ENCODE measurements at places on chromosomes 4 and X.

DNA sequence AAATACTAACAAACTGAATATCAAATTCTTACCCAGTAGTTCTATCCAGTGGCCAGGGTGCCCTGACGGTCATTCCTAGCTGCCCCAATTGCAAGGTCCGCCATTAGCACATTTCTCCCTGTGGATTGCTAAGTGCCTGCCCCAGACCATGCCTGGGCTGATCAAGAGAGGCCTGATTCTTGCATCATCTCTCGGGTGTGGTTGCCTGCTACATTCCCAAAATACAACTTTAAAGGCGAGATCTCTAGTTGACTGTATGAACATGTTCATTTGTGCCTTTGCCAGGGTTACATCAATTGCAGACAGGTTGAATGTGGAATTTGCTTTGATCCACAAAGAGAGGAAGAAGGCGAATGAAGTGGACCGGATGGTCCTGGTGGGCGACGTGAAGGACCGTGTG, 28.0 kb downstream of the PRPS2 start:
- no peak for DNase-seq

- DNase-seq = no peak
Observed at GRCh38 chr4:127364397-127364796, 268.4 kb upstream of the INTU start.

- DNase-seq = peak; percentile 39
Observed at GRCh38 chrX:12162420-12162819, 24.1 kb downstream of the FRMPD4 start.

- no peak for DNase-seq
Observed at GRCh38 chr4:73006286-73006990, 63.1 kb downstream of the COX18 start.

- DNase-seq = no peak
Observed at GRCh38 chr4:98505992-98506391, 152.4 kb downstream of the TSPAN5 start.

DNA sequence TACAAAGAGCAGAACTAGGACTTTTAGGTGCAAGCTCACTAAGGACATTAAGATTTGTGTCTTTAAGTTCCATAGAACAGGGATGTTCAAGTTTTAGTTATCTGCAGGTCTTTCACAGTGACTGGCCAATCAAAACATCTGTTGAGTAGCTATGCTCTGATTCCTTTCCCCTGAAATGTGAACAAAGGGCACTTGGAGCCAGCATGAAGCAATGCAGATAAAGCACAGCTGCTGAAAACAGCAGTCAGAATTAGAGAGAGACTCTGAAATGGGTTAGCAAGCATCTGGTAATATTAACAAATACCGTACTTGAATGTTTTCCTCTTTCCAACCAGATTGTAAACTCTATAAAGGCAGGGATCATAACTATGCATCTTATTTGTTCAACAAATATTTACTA, 276.9 kb downstream of the RAB28 start:
- no peak for DNase-seq

DNA sequence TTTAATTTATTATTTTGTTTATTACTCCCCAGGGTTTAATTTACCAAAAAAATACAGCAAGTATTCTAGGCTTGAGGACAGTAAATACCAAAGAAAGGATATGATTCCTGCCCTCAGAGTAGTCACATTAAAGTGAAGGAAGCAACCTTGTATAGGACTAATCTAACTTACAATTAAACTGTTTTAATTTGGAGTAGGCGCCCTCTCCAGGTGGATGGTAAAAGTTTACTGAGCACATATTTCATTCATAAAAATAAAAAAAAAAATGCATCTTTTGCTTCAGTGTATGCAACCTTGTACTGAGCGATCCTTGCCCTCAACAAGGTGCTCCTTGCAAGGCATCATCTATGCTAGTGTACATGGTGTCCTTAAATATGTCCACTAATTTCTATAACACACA, 72.0 kb upstream of the MAGEB16 start:
- DNase-seq = no peak

DNA sequence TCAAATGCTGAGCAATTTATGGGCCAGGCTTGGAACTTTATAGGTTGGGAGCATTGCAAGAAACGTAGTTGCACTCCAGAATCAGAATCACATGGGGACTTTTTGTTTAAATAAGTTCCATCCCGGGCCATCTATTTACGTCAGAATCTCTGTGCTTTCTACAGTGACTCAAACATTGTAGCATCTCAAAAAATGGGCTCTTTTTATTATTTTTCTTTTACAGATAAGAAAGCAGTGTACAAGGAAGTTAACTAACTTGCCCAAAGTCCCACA, 10.2 kb downstream of the CC2D2A start:
- DNase-seq = peak; percentile 19

DNA sequence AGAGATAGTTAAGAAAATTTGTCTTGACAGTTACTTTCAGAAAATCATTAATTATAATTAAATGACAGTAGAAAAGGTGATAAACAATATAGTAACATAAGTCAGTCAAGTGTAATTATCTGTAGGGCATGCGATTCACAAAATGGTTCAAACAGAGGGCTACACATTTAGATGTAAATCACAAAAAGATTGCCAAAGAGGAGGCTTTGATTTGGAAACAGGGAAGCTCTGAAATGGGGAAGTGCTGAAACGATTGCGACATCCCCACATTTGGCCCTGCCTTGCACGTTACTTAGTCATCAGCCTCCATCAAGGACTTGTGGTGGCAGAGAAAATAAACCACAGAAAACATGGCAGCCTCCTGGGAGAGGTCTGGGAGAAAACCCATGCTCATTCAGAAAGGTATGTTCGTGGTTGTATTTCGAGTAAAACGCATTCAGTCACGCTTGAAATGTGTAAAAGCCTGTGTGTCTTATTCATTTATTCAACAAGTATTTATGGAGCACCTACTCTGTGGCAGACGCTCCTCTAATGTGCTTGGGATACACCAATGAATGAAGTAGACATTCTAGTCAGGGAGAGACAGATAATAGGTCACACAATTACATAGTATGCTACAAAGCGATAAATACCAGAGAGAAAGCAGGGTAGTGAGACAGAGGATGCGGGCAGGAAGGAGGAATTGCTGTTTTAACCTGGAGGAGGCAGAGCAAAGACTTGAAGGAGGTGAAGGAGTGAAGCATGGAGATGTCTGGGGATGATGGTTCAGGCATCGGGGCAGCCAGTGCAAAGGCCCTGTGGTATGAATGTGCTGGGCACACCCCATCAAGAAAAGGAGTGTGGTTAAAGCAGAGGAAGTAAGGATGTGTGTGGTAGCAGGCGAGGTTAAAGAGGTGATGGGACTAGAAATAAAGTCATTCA, 7.8 kb downstream of the RBM47 start:
- peak; percentile 96 for DNase-seq

- DNase-seq = no peak
Observed at GRCh38 chr4:36997727-36998126, 246.8 kb upstream of the NWD2 start.

DNA sequence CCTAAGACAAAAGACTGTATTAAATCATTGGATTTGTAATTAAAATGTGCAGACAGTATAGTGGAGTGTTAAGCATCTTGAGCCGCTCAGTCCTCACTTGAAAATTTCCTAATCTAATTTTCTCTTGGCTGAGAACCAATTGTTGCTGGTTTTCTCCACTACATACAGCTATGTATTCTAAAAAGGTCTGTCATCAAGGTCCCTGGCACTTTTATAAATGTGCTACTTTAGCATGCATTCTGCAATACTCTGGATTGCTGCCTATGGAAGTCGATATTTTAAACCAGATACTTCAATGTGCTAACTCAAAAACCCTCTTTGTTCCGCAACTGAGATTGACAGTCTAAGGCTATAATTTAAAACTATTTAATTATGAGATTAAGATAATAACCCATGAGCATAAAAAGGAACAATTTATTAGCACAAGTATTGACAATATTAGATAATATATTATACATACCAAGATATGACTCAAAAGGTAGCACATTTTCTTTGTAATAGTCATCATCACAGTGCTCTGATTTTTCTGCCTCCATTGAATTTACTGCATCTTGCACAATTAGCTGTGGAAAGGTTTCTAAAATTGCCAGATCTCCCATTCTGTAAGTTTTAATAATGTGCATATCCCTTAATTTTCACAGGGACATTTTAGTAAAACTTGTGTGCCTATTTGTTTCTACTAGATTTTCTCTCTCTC, 815.1 kb downstream of the ADGRL3 start:
- DNase-seq = no peak

DNA sequence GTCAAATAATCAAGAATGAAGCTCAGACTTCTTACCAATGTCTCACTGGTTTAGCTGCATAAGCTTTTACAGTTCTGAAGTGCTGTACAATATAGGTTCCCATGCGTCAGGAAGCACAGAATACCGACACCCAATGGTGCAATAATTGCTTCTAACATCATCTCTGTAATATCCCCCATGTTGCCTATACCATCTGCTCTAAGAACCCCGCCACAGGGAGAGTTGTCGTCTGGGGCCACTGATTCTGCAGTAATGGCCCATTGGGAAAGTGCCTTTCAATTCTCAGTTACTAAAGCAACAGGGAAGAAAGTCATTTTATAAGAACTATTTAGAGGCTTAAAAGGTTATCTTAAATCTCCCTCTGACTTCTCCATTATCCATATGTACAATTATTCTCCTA, 94.9 kb downstream of the GLRA3 start:
- no peak for DNase-seq

DNA sequence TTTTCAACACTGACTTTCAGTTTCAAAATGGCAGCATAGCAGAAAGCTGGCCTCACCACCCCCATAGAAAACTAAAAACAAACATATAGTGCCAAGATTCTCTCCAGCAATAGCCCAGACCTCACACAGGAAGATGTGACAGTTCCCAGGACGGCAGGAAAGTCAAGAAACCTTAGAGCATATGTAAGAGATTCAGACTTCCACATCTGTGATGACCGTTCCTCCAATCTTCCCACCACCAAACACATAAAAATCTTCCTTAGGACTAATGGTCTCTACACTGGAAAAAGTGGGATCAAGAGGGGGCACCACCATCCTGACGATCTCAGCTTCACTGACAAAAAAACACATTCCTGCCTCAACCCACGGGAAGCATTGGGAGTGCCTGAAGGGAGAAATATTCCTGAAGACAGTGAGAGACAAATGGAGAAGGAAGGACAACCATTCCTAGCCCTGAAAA, 134.1 kb upstream of the CPXCR1 start:
- no peak for DNase-seq

DNA sequence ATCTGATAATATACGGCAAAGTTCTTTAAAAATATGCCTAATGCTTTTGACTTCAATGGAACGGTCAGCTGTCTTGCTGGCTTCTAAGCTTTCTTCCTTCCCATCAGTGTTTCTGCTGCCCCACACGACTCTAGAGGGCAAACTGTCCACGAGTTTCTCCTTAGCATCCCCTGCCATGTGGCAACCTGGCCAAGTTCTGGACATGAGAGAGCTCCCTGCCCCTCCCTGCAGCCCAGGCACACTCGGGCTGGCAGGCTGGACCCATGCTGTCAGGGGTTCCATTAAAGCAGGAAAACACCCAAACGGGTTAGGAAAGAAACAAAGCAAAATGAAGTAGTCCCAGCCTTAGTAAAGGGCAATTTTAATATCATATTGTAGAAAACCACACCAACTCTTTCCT, 38.8 kb downstream of the KDR start:
- DNase-seq = no peak

- no peak for DNase-seq
Observed at GRCh38 chr4:15968551-15969300, 5.8 kb upstream of the FGFBP2 start.

GRCh38 chr4:72666910-72667309, 97.9 kb upstream of the ADAMTS3 start:
- DNase-seq = no peak

- no peak for DNase-seq
Observed at GRCh38 chr4:3290476-3290875, 2.3 kb upstream of the RGS12 start.

- DNase-seq = no peak
Observed at GRCh38 chrX:17713288-17713687, 24.0 kb upstream of the SCML1 start.

- no peak for DNase-seq
Observed at GRCh38 chr4:165698272-165698671, 174.8 kb upstream of the TLL1 start.

- DNase-seq = no peak
Observed at GRCh38 chr4:187178084-187178483, 454.4 kb upstream of the FAT1 start.

- no peak for DNase-seq
Observed at GRCh38 chr4:78345237-78345636, 206.3 kb upstream of the ANXA3 start.

DNA sequence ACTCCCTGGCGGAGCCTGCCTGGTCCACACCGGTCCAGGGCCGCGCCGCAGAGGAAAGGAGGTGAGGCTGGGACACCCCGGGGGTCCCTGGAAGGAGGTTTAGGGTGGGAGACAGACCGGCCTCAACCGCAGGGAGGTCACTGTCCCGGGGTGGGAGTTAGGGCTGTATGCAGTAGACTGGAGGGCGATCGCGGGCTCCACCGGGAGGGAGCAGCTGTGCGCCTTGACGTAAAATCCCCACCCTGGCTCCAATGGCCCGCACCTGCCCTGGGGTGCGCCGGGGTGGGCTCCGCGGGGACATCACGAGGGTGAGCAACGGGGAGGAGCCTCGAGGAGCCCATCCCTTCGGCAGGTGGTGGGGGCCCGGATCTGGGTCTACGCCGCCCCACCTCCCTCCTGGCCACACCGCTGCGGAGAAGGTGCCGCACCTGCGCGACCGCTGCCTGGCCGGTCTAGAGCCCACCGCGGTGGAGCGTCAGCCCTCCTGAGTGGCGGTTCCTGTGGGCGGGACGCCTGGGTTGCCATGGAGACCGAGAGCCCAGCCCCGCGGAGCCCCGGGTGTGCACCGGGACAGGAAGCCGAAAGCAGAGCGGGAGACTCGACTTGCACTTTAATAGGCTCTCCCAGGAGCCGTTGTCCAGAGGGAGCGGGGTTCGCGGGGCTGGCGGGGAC, 105.1 kb downstream of the ADRA2C start:
- no peak for DNase-seq

- no peak for DNase-seq
Observed at GRCh38 chr4:177191586-177191985, 118.1 kb upstream of the NEIL3 start.

- DNase-seq = no peak
Observed at GRCh38 chr4:89868276-89868675, 26.4 kb upstream of the MMRN1 start.

DNA sequence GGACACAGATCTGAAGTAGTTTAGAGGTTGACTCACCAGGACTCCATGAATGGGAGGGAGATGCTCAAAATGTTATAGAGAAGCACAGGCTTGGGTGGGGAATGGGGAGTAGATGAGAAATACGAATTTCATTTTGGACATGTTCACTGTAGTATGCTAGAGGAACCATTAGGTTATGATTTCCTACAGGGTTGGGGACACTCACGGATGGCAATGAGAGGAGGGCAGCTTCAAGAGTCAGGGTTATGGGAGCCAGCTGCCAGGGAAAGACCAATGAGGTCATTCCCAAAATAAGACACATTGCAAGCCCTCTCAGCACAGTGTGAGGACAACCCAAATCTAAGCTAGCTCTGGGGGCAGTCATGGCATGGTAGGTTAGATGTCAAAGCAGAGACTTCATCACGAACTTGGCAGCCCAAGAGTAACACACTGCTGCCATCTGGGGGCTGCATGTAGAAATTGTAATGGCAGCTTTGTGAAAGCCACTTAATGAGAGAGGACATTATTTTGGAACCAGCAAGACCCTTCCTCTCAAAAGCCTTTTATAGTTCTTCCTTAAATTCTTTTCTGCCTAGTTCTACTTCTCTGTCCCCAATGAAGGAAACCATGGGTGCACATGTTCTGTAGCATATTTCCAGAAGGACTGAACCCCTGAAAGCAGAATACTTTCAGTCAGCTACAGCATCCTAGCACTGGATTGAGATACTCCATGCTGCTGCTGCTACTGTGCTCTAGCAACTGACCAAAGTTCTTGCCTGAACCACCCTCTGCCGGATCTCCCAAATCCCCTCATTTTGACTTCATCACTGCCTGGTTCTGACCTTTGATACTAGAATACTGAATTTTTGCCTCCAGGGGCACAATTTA, 16.2 kb upstream of the ZCCHC12 start:
- DNase-seq = no peak
